Stimulated activated CD4-positive, alpha-beta T cell treated with anti-CD3 and anti-CD28 coated beads, TNF-alpha, amount 100 ng/mL, for 24 hours (primary cell): ENCODE measurements at places on chromosomes 1 and 21.

DNA sequence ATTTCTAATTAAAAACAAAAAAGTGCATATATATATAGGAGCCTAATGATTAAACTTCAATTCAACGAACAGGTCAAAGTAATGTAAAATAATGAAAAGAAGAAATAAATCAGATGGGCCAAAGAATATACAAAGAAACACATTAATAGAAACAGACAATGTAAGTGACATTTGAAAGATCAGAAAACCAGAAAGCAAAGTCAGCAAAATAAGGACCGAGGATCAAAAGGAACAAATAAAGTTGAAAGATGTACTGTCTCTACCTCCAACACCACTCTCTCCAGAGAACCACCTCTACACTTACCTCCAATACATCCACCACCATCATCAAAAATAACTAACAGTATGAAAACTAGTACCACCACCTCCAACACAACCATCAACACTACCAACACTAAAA, 1226.3 kb upstream of the NCAM2 start:
- no peak for DNase-seq

DNA sequence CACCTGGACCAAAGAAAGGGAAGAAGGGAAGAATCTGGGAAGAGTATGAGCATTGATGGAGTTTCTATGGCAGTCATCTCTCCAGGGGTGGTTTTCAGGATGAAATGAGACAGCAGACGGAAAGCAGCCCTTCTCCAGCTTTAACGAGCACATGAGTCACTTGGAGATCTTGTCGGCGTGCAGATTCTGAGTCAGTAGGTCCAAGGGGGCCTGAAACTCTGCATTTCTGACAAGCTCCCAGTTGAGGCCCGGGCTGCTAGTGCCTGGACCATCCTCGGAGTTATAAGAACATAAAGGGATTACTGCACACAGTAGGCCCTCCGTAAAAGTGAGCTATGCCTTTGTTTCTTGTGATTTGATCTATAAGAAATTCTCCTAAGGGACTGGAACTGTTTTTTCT, 17.6 kb downstream of the HSPG2 start:
- DNase-seq: no peak

- DNase-seq: peak; percentile 88
Observed at GRCh38 chr1:16206547-16207317, 5.7 kb downstream of the ARHGEF19 start.

- DNase-seq: no peak
Observed at GRCh38 chr1:155126556-155127104, 1.0 kb upstream of the EFNA1 start.

DNA sequence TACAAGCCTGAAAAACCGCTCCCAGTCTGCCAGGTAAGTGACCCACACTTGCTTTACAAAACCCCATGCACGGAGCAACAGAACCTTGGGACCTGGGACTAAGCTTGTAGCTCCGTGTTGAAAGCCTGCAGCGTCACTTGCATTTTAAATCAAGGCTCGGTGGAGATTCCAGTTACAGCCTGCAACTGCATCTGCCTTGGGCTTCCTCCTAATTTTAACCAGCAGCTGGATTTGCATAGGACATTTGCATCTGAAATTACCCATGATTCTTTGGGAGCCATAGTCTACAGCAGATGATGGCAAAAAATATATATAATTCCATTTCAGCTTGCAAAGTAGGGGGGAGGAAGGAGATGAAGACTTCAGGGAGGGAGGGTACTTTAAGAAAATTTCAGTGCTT, 62.4 kb upstream of the IGSF21 start:
- DNase-seq: no peak

DNA sequence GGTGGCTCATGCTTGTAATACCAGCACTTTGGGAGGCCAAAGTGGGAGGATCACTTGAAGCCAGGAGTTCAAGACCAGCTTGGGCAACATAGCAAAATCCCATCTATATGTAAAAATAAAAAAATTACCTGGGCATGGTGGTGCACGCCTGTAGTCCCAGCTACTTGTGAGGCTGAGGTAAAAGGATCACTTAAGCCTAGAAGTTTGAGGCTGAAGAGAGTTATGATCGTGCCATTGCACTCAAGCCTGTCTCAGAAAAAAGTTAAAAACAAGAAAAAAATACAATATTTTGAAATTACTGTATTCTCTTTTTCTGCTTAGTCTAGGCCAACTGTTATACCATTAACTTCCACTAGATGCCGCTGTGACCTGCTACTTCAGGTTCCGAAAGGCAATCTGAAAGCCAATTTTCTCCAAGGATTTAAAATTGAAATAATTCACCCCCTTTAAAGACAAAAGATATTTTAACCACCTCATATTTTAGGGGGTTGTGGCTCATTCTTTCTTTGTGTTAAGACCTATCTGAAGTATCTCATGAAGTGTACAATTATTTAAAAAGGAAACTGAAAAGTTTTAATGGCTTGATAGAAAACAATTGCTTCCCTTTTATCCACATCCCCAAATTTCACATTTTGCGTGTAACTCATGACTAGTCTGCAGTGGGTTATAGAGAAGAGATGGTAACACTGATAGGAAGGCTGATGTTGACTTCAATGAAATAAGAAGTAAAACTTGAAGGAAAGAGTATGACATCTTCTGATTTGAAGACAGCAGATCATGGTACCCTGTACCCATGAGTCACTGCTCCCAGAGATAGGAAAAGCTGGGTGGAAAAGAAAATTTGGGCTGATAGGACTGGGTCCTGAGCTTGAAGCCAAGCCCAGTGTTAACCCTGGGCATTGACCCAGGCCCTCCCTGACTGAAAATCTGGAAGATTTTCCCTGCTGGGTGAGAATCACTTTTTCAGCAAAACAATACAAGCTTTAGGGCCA, 24.4 kb upstream of the CLDN14 start:
- peak; percentile 31 for DNase-seq

DNA sequence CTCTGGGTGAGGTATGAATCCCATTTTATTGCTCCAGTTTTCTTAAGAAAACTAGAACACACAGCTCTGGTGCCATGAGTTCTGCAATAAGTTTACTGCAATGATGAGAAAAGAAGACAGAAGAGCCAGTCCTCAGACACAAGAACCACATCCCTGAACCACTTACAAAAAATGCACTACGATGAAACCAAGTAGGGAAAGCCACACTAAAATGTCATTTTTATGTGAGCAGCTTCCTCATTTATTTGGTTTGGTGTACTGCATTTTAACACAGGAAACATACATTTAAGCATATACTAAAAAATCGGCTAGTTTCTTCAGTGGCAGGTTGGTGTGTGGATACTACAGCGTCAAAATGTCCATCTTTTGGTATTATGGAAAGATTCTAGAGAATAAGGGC, 95.9 kb downstream of the PTPN14 start:
- no peak for DNase-seq

GRCh38 chr1:200670242-200671118, 773 bp upstream of the DDX59 start:
- DNase-seq: no peak

DNA sequence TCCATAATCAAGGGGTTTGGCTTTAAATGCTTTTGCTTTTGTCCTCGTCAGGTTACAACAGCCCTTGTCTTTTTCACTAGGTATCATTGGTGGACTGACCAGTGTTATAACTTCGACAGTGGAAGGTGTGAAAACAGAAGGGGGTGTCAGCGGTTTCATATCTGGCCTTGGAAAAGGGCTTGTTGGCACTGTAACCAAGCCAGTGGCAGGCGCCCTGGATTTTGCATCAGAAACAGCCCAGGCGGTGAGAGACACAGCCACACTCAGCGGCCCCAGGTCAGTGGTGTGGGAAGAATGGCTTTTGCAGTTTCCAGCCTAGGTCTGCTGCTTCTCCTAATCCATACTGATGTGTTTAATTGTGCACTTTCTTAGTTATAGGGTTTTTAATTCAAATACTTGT, 157.9 kb downstream of the DHRS3 start:
- DNase-seq: no peak

DNA sequence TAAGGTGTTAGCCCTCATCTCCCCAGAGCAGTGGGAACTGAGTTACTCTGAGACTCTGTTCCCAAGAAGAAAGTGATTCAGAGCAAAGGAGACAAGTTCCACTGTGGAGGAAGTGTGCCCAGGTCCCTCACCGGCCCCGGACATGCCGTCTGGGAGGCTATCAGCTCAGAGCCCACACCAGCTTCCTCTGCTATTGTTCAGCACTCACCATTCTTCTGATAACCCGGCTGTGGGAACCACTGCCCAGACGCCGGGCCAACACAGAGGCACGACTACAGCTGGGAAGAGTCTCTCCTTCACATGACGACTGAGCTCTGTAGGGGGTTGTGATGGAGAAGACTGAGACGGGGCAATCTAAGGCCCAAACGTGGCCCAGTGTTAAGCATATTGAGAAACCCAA, 34.2 kb upstream of the GJA5 start:
- DNase-seq: no peak

- DNase-seq: no peak
Observed at GRCh38 chr21:26280775-26281174, 110.2 kb upstream of the APP start.

DNA sequence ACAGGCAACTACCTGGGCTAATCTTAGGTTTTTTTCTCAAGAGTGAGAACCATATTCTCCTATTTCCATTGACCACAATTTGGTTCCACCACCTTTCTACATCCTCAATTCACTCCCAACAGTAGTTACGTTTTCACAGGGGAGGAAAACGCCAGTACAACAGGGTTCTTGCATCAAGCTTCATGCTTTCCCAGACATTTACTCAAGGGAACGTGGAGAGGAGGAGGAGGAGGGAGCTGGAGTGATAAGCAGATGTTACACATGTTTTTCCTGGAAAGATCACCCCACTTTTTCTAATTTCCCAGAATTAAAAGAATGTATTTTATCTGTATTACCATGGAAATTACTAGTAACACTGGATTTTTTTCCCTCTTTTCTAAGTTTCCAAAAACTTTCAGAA, 58.3 kb downstream of the RGS5 start:
- no peak for DNase-seq

GRCh38 chr1:195754874-195755273, 853.4 kb downstream of the KCNT2 start:
- no peak for DNase-seq

GRCh38 chr1:232218955-232219865, 410.7 kb downstream of the SIPA1L2 start:
- no peak for DNase-seq
